ENCODE measurements at places on chromosomes 2 and 18.

DNA sequence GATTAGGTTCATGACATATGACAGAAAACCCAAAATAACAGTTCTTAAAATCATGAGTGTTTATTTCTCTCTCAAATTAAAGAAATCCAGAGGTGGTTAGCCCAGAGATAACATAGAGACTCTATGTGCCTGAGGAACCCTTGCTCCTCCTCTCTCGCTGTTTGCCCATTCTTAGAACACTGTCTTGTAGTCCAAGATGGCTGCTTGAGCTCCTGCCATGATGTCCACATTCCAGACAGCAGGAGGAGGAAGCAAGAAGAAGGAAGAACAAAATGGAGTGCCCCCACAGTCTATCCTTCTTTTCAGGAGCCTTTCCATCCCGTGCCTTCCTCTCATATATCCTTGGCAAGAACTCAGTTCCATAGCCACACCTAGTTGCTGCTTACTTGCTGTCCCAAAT lies 13.9 kb upstream of the ST8SIA5 start:
- DNase-seq, result no peak

DNA sequence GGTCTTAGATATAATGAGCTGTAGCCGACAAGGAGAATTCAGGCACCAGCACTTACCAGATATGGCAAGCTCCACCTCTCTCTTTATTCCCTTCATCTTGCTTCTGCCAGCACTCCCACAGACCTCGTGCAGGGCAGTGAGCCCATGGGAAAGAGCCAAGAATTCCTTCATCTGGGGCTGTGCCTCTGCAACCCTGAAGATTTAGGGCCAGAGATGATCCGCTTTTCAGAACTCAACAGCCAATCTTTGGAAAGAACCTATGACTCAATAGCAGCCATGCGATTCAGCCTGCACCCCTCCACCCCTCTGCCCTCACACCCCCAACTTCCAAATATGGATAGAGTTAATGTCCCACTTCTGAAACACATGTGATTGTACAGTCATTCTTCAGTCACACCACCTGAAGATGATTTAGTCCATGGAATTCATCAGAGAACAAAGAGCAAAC lies 533.7 kb upstream of the TNP1 start:
- DNase-seq, result no peak

DNA sequence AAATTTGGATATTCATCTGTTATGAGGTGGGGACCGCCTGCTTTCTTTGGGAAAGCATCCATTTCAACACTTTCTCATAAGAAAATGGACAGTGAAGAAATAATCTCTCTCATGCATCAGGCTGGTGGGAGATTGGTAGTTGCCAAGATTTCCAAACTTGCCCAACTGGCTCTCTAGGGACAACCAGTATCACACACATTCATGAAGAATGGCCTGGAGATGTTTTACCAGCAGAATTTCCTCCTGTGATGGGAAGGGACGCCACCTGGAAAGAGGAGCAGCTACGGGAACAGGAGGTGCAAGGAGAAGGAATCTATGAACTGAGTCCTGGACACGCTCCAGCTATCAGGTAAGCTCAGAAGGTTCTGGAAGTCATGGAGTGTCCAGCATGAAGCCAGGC lies 39.4 kb downstream of the LIPG start:
- no peak for DNase-seq

GRCh38 chr2:165173215-165173614 lies 30.6 kb downstream of the SCN3A start:
- DNase-seq, result no peak

DNA sequence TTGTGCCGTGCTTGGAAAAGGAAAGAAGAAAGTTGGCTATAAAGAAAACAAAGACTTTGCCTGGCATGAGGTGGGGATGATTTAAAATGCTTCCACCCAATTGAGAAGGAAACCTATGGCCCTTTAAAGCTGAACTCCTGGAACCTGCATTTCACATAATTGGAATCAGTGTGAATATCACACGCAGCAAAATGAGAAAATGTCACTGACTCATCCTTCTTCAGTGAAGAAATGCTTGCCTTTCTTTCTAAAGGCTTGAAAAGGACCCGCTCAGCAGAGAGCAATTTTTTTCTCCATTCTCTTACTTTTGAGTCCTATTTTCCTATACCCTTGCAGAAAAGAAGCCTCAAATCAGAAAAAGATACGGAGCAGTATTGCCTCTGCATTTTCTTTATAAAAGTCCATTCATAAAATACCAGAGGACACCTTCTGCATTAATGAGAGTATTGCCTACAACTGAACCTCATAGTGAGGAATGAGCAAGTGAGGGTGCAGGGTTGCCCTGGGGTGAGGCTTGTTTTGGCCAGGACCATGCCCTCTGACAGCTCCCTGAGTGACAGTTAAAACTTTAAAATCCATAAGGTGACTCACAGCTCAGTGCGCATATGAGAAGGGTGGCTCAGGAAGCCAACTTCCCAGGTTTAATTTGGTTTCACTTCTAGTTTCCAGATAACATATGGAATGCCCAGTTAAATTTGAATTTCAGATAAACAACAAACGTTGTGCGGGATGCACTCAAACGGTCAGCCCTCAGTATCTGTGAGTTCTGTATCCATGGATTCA lies 191.9 kb upstream of the GYPC start:
- no peak for DNase-seq
